ENCODE measurements at places on chromosomes 6 and 20.

DNA sequence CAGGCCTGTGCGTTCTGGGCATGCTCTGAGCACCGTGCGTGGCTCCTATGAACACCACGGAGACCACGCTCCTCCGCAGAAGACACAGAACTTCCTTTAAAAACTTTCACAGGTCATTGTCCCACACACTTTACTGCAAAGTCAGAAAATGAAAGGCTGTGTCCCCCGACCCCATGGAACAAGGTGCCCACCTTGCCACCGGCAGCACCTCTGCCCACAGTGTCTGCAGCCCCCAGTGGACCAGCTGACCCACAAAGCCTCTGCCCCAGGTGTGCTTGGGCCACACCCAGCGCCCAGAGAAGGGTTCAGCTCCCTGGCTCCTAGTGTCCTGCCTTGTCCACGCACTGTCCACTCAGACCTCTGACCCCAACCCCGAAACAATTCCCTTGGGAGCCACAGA is 8.7 kb downstream of the TAF4 start:
- DNase-seq = no peak

DNA sequence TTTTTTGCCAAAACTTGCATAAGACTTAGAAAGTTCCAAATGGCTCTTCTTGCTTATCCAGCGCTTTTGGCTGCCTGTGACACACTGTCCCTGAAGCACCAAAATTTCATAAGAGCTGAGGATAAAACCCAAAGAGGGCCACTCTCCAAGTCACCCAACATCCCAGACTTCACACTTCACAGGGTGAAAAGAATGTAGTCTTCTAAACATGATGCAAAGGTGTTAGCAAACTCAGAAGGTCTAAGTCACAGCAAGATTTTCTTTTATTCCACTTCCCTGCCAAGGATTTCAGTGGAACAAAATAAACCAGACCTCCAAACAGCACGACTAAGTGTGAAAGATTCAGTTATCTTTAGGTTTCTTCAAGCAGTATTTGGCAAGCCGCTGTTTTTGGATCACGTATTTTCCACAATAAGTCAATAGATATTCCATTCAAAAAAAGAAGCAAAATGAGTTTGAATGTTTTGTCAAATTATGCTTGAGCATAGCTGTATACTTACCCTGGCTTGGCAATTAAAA is 44.6 kb upstream of the CD93 start:
- no peak for DNase-seq

DNA sequence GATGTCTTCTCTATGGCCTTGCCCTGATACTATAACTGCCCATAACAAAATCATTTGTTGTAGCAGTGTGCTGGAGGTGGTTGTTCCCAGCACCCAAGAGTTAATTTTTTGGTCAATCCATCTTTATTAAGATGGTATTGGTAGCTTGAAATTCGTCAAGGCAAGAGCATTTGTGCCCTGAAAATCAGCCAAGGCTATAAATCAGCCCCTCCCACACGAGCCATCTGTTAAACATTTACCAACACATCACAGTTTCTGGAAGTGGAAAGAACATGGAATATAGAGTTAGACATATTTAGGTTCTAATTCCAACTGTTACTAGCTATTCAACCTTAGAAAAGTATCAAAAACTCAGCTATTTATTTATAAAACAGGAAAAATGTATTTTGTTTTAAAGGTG is 888.4 kb upstream of the GJE1 start:
- DNase-seq = no peak

GRCh38 chr20:60630609-60631008 is 621.5 kb upstream of the CDH4 start:
- no peak for DNase-seq

GRCh38 chr6:114747995-114748625 is 405.3 kb upstream of the HS3ST5 start:
- DNase-seq = peak; percentile 42

DNA sequence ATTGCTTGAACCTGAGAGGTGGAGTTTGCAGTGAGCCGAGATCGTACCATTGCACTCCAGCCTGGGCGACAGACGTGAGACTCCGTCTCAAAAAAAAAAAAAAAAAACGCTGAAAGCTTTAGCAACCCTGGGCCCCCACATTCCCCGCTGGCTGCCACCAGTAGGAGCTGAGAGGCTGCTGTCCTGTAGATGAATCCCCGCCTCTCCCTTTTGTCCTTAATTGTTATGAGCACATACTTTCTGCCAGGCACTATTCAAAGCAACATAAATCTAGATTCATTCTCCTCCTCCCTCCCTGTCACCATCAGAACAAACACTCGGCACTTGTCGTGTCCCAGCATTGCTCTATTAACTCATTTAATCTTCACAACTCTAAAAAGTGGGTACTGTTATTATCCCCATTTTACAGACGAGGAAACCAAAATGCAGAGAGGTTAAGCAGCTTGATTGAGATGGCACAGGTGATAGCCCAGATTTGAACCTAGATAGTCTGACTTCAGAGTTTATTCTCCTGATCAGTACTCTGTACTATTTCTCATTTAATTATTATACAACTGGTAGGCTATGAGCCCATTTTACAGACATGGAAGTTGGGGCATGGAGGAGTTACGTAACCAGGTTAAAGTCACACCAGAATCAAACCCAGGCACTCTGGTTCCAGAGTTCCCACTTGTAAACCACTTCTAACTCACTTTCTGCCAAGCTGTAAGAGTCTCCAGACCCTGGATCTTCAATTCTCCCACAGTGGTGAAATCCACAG is 97.4 kb downstream of the EYA2 start:
- DNase-seq = no peak

GRCh38 chr6:70394518-70395300 is 18.6 kb upstream of the FAM135A start:
- no peak for DNase-seq

GRCh38 chr6:16223362-16223761 is 15.0 kb upstream of the GMPR start:
- DNase-seq = no peak

DNA sequence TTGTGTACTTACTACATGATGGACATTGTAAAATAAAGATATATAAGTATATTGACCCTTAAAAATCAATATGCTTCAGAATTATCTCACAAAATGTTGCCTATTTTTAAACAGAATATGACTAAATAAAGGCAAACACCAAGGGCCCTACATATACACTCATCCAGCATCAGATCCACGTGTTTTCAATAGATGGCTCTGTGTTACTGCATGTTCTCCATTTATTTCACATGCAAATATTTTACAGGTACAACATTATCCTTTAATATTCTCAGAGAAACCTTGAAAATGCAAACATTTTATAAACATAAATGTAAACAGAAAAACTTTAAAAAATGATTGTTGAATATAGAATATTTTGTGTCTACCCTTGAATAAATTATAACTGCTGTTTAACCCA is 2.9 kb upstream of the KHDRBS2 start:
- DNase-seq = no peak

GRCh38 chr6:170286246-170286933 is 4.5 kb downstream of the DLL1 start:
- DNase-seq = peak; percentile 18

GRCh38 chr6:10386220-10386619 is 28.7 kb downstream of the TFAP2A start:
- no peak for DNase-seq

All from astrocyte (in vitro differentiated cells and primary cell).